ENCODE measurements at places on chromosomes 6 and 20.

DNA sequence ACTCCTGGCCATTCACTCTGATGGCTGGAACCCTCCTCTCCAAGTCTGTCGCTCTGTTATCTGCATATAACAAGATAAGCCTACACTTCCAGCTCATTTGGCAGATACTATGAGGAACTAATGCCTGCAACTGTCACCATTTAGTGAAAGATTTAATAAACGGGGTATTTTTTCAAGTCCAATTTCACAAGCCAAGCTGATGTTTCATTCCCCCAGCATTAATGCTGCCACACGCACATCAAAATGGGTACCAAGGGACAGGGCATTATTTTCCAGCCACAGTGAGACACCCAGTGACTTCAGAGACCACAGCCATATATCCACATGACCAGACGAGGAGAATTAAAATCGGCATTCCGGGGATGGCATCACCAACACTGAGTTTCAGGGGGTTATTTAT, 175.5 kb downstream of the PTPRT start:
- no peak for DNase-seq

GRCh38 chr20:57287007-57287880, 20.8 kb upstream of the BMP7 start:
- DNase-seq = no peak

DNA sequence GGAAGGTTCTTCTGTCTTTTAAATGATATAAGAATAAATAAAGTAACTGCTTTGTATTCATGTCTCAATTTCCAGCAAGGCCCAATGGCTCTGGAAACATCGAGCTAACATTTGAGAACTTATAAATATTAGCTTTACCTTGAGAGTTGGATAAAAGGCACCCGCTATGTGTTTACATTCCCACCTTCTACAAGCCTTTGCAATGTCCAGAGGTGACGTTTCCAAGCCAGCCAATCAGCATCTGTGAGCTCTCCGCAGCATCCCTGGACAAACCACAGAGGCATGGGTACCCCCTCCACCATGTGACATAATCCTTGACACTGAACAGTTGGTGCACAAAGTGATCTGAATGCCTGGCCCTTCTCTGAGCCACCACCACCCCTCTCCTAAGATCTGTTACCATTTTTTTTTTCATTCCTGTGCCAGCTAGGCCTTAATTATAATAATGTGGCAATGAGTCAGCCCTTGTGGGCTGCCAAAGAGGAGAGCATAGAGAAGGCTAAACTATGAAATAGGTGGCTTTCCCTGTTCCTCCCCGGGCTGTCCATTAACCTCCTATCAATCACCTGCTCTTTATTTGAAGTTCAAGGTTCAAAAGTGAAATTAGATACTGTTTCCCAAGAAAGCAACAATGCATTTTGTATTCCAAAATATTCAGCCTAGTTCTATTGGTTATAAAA, 4.1 kb downstream of the CBLN4 start:
- no peak for DNase-seq

DNA sequence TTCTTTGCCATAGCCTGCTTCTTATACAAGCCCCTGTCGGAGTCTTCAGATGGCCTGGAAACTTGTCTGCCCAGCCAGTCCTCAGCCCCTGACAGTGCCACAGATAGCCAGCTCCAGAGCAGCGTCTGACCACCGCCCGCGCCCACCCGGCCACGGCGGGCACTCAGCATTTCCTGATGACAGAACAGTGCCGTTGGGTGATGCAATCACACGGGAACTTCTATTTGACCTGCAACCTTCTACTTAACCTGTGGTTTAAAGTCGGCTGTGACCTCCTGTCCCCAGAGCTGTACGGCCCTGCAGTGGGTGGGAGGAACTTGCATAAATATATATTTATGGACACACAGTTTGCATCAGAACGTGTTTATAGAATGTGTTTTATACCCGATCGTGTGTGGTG, 29.5 kb downstream of the SLCO4A1 start:
- no peak for DNase-seq

GRCh38 chr20:46159101-46159897, 41.2 kb downstream of the CD40 start:
- no peak for DNase-seq

DNA sequence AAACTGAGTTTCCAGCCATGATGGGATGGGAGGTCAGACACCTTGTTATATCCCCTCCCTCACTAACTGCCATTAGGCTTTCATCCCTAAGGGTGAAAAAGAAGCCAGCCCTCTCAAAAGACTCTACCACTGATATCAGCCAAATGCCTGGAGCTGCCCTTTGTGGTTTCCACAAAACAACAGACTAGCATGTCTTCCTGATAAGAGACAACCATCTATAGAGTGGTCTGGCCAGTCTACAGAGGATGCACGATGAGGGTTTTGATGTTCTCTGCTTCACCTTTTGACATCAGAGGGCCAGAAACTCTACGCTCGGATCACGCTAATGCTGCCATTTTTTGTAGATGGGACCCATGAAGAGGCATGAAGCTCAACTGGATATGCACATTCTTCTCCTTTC, 61.7 kb upstream of the ARHGAP18 start:
- no peak for DNase-seq

DNA sequence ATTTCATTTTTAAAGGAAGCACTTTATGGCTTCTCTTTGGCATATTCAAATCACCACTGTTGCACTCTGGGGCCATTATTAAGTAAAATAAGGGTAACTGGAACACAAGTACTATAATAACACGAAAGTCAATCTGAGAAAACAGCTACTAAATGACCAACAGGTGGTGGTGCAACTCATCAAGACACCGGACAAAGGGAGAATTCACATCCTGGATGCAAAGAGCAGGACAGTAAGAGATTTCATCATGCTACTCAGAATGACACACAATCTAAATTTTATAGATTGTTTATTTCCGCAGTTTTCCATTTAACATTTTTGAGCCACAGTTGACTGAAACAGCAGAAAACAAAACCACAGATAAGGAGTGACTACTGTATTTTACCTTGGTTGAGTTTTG, 27.6 kb upstream of the LY86 start:
- no peak for DNase-seq

GRCh38 chr6:34987506-34987905, 98.5 kb downstream of the ANKS1A start:
- no peak for DNase-seq

All from iPS DF 19.7 (cell line).